Stimulated activated CD4-positive, alpha-beta T cell treated with anti-CD3 and anti-CD28 coated beads, Interleukin-2, amount 100 ng/mL, for 4 hours (primary cell): ENCODE measurements at places on chromosomes 1 and 21.

DNA sequence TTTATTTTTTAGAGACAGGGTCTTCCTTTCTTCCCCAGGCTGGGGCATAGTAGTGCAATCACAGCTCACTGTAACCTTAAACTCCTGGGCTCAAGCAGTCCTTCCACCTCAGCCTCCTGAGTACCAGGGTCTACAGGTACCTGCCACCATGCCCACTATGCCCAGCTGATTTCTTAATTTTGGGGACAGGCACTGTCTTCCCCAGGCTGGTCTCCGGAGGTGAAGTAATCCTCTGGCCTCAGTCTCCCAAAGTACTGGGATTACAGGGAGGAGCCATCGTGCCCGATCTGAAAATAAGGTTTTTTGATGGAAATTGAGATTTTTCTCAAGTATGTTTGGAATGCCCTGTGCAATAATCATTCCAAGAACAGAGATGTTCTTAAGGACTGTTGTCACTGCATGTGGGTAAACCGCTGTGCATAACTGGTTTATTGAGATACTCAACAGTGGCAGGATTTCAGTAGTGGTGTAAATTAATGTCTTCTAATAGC lies 934 bp upstream of the MSH4 start:
- DNase-seq: no peak

GRCh38 chr1:224883091-224883490 lies 46.4 kb upstream of the DNAH14 start:
- no peak for DNase-seq

DNA sequence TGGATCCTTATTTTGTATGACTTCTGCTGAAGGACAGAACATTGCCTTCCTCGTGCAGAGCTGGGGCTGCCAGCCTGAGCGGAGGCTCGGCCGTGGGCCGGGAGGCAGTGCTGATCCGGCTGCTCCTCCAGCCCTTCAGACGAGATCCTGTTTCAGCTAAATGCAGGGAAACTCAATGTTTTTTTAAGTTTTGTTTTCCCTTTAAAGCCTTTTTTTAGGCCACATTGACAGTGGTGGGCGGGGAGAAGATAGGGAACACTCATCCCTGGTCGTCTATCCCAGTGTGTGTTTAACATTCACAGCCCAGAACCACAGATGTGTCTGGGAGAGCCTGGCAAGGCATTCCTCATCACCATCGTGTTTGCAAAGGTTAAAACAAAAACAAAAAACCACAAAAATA lies 27.5 kb upstream of the KDM4A start:
- DNase-seq: no peak

- DNase-seq: no peak
Observed at GRCh38 chr1:217471403-217471802, 159.5 kb downstream of the GPATCH2 start.

GRCh38 chr1:32878183-32878582 lies 7.5 kb upstream of the FNDC5 start:
- no peak for DNase-seq

- DNase-seq: no peak
Observed at GRCh38 chr1:12473596-12474362, 144.2 kb downstream of the DHRS3 start.

- DNase-seq: no peak
Observed at GRCh38 chr1:21046132-21046531, 130.6 kb downstream of the EIF4G3 start.

- no peak for DNase-seq
Observed at GRCh38 chr21:37423103-37423502, 56.5 kb downstream of the DYRK1A start.

DNA sequence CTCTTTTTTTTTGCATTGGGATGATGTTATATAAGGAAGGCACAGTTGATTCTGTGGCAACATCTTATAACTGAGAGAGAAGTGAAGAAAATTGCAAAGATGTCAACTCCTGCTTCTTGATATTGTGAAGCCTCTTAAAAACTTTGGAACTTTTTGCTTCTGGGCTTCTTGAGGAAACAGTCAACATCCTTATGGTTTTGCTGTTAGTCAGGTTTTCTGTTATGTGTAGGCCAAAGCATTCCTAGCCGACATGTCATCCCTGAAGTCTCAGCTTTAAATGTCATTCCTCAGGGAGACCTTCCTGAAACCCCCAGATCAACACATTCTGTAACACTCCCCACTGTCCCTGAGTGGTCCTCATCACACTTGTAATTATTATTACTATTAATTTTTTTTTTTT lies 12.6 kb downstream of the FALEC start:
- no peak for DNase-seq

DNA sequence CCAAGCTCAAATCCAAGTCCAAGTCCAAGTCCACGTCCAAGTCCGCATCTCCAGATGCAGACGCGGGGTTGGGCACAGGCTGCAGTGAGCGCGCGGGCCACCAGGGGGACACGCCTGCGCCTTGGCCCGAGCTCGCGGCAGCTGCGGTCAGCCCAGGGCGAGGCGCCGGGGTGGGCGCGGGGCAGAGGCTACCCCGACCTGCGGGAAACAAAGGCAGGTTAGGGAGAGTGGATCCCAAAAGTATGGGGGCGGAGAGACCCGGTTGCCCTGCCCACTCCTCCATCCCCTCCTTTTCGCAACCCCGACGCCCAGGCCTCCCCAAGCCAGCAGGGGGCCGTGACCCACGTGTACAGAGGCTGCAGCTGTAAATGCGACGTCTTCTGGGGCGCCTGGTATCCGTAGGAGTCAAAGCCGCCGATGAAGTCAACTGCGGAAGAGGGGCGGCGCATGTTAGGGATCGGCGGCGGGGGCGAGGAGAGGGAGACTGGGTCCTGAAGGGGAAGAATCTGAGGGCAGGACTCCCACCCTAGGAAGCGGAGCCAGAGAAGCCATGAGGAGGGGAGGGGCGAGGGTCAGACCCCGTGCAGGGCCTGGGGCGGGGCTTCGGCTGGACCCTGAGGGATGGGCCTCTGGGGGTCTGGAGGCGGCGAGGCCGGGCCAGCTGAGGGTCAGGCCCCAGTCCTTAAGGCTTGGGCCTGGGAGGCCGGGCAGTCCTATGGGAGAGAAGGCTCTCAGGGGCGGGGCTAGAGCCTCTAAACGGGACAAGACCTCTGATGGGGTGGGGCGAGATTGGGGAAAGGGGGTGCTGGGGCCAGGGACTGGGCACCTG lies 58.0 kb downstream of the NKAIN1 start:
- DNase-seq: no peak

GRCh38 chr1:224106568-224107281 lies 7.2 kb upstream of the FBXO28 start:
- no peak for DNase-seq

DNA sequence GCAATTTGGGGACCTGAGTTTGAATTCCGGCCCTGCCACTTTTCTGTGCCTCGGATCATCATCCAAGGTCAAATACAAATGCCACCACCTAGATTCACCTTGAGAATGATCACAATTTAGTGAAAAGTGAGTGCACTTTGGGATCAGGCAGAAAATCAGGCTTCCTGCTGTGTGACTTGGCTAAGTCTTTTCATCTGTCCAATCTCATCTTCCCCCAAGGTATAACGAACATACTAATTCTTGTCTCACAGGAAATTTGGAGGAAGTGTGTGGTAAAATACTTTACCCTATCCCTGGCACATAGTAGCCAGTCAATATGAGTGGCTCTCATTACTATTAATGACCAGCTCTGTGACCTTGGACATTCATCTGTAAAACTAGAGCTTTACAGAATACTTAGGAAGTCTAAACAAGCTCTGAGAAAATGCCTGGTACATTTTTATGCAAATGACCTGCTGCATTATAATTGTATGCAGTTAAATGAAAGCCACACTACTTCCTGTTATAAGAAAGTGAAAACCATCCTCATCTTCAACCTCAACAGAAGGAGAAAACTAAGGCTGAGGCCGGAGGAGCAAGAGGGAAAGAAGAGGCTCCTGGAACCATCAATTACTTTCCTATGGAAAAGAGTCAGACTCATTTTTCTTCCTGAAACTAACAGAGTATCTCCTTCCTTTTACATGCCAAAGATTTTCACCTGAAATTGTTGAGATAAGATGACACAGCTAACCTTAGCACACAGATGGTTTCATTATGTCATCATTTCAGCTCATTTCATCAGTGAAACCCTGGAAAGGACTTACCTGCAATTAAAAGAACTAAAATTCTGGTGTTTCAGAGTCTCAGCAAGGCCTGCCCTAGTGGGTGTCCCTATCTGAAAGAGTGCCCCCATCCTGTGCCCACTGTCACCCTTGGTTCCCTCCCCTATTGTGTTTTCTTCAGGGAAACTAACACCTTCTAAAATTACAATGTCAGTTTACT lies 32.6 kb upstream of the RGS8 start:
- no peak for DNase-seq

DNA sequence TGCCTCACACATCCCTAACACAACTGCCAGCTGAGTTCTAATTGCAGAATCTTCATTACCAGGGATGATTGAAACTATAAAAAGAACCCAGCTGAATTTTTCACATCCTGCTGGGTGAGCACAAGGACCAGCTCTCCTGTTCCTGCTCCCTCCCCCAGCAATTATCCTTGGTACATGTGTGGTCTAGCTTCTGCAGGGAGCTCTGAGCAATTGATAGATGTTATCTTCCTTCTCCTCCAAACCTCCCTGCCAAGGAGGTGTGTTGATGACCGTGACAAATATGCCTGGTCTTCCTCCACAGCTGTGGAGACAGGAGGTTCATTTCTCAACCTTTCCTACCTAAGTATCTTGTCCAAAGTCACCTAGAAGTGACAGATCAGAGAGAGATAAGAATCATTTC lies 65.3 kb upstream of the MAN1A2 start:
- no peak for DNase-seq

DNA sequence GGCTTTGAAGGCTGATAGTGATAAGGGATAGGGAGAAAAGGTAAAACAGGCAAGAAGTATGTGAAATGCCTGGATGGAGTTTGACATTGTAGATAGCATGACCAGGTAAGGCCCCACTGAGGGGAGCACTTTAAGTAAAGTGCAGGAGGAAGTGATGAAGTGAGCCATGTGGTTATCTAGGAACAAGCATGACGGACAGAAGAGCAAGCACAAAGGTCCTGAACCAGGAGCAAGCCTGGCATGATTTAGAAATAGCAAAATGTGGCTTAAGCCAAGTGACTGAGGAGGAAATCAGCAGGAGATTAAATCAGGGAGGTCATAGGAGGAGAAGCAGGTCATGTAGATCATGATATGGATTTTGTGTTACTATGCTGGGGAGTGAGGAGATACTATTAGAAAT lies 129.2 kb downstream of the GLUL start:
- no peak for DNase-seq

DNA sequence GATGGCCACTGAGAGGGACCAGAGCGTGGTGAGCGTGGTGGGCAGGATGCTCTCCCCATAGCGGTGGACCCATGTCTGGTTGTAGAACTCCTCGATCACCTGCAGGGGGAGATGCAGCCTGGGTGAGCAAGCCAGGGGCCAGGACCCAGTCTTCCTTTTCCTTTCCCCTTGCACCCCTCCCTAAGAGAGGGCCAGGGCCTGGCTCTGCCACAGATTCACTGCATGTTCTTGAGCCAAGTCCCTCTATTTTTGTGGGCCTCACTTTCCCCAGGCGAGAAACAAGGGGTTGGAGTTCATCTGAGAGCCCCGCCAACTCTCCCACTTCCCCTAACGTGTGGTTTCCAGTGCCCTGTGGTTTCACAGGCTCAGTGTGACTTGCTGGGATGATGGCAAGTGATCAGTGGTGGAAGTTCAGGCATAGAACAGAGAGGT lies 27.5 kb downstream of the SLC2A1 start:
- DNase-seq: peak; percentile 39

DNA sequence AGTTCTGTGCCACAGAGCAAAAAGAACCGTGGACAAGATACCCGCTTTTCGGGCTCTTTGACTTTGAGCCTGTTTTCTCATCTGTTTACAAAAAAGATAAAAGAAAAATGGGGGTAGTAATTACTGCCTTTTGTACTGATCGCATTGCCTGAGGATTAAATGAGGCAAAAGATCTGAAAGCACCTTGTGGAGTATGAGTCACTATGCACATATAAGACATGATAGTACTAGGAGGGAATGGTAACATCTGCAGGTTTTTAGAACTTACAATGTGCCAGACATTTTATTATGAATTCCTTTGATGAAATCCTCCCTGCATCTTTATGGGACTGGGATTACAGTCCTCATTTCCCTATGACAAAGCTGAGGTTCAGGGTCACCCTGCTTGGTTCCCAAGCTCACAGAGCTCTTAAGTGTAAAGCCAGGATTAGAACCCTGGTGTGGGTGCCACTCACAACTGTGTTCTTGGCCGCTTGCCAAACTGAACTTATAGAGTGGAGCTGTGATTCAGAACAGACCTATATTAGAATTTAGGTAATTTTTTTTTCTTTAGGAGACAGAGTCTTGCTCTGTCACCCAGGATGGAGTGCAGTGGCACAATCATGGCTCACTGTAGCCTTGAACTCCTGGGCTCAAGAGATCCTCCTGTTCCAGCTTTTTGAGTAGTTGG lies 1.8 kb downstream of the DISC1 start:
- DNase-seq: peak; percentile 49

GRCh38 chr1:89630048-89630447 lies 2.9 kb upstream of the LRRC8C start:
- DNase-seq: no peak

- no peak for DNase-seq
Observed at GRCh38 chr1:1037366-1038327, 17.7 kb downstream of the AGRN start.

- no peak for DNase-seq
Observed at GRCh38 chr1:208928349-208929010, 655.0 kb upstream of the CAMK1G start.

GRCh38 chr1:112633628-112634027 lies 14.0 kb downstream of the CAPZA1 start:
- DNase-seq: no peak

DNA sequence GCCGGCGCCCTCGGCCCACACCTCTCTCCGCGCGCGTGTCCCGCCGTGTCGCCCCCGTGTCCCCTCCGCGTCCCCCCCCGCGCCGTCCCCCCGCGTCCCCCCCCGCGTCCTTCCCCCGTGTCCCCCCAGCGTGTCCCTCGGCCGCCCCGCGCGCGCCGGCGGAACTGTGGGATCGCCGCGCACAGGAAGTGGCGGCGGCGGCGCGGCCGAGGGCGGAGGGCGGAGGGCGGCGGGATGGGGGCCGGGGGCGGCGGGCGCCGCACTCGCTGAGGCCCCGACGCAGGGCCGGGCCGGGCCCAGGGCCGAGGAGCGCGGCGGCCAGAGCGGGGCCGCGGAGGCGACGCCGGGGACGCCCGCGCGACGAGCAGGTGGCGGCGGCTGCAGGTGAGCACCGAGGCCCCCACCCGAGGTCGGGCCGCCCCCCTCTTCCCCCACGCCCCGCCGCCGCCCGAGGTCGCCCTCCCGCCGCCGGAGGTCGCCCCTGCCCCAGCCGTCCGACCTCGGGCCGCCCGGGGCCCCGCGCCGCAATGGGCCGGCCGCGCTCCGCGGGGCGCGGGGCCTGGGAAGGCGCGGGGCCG lies at the start of gene AGPAT3:
Gene AGPAT3 (plus strand): TSS at position 262 of the 578 bp plus-strand sequence. CDS start 94,459 bp downstream, outside the sequence.
- DNase-seq: peak; percentile 28

DNA sequence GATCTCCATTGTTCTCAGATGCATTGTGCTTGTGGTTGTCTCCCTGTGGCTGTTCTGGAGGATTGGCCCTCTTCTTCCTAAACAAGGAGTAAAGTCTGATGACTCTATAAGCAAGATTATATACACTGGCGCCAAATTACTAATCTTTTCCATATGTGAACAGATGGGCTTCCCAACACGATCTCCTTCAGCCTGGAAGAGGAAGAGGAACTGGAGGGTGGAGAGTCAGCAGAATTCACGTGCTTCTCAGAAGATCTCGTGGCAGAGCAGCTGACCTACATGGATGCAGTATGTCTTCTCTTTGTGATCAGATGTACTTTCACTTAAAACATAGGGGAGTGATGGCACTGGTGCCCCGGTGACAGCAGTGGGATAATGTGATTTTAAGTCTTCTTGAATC lies 78.7 kb downstream of the RGL1 start:
- no peak for DNase-seq
